ENCODE measurements at places on chromosomes 5 and 9.

DNA sequence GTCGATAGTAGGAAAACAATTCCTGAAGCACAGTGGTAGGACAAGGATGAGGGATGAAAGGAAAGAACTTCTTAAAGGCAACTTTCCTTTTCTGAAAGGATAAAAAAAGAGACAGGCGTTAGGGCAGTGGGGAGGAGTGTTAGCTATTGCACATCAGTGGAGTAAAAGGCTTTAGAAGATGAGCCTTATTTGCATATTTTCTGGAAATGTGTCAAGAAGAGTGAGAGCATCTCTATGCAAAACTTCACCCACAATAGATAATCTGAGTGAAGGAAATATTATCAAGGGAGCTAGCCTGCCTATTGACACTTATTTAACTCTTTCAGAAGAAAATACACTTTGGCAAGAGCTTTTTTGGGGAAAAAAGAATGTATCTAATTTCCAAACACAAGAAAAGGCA lies 151.6 kb downstream of the MACIR start:
- no peak for DNase-seq

DNA sequence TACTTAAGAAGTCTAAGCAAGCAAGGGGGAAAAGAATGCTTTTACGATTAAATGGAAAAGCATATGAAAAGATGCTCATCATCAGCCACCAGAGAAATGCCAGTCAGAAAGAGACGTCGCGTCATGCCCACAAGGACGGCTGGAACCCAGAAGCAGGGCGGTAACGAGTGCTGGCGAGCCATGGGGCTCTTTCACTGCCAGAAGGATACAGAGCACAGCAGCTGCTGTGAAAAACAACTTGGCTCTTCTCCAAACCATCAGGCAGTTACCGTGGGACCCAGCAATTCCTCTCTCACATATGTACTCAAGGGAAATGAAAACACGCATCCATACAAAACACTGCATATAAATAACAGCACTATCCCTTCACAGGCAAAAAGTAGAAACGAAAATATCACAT lies 95.5 kb downstream of the CAMSAP1 start:
- no peak for DNase-seq

- no peak for DNase-seq
Measured at GRCh38 chr9:72312386-72312987, 52.5 kb downstream of the ZFAND5 start.

- peak; percentile 80 for DNase-seq
Measured at GRCh38 chr9:130053504-130054324, at the start of gene GPR107. GPR107 (plus strand) TSS chr9:130053906; CDS start chr9:130053933, 27 bp downstream.

GRCh38 chr9:19085295-19085694 lies 17.4 kb downstream of the HAUS6 start:
- peak; percentile 76 for DNase-seq

DNA sequence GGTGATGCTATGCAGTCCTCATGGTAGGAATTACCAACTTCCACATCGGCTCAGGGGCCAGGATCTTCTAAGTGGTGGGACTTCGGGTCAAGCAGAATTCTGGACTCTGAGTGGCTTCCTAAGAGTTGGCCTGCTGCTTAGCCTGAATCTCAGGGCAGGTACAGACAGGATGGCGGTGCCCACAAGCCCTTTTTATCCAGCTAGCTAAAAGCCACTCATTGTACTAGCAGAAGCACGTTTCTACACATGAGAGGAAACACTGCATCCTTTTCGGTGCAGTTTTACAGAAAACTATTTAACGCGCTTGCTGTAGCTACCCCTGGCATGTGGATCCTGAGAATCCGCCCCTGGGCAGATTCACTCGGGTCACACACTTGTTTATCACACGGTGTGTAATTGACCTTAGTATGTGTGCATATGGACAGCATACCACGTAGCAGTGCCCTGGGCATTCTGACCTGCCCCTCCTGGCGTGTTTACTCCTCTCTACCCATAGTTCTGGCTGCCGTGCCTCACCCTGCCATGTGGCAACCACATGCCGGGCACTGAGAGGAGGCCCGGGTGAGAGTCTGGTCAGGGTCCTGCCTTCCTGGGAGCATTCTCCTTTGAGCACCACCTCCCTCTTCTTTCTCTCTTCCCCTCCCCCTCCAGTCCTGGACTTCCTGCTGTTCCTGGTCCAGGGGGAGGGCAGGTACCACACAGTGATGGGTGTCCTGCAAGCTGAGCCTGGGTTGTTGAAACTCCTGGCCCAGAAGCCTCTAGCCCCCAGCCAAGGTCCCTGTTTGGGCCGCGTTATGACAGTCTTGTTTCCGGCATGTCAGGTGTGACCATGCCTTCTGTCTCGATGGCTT lies 65.9 kb downstream of the DAB2IP start:
- DNase-seq = no peak

DNA sequence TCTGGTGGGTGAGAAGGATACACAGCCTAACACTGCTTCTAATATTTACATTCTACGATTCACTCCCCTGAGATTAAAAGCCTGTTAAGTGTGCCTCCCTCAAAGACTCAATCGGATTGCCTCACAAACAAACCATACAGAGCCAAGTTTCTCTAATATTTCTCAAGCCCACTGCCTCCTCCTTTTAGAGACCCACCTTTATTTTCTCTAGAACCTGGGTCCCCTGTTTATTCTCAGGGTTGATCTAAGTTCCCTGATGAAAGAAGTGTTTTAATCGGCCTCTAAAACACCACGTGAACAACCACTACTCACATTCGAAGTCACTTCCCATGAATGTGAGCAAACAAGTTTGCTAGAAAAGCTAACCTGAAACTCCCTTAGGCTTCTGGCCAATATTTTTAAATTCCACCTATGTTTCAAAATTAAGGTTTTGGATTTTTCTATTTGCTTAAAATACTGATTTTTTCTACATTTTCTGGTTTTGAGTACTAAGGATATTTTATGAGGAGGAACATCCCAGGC lies 76.5 kb downstream of the GLIS3 start:
- no peak for DNase-seq

DNA sequence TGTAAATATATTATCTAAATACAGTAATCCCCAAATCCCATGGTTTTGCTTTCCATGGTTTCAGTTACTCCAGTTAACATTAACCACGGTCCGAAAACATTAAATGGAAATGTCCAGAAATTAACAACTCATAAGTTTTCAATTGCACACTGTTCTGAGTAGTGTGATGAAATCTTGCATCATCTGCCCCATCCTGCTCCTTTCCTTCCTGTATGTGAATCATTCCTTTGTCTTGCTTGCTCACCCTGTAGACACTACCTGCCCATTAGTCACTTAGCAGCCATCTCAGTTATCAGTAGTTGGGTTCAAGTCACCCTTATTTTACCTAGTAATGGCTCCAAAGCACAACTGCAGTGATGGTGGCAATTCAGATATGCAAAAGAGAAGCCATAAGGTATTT lies 1568.5 kb upstream of the WWC1 start:
- DNase-seq = no peak

DNA sequence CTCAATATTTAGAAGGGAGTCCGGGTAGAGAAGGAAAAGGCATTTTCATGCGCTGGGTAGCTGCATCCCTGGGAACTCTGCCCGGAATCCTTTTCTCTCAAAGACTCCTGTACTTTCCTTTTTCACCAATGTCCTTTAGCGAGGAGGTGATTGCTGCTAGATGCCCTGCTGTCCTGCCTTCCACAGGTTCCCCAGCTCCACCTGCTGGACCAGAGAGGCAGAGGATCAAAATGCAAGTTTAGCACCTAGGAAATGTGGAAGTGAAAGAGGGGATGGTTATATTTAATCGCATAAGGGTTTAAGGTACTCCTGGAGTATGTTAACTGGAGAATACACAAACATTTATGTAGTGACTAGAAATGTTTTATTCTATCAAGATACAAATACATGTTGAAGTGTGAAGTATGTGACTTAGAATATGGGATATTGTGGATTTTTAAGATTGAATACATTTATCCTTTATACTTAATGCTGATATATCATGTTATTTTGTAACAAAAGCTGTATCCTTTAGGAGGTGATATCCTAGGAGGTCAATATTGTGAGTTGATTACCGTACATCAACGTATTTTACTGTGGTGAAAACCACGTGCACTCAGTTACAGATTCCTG lies 145.7 kb downstream of the ARHGAP26 start:
- peak; percentile 47 for DNase-seq

GRCh38 chr5:1156033-1156753 lies 44.3 kb upstream of the SLC12A7 start:
- DNase-seq = no peak

- DNase-seq = no peak
Measured at GRCh38 chr5:133878236-133878555, 90.2 kb downstream of the C5orf15 start.

DNA sequence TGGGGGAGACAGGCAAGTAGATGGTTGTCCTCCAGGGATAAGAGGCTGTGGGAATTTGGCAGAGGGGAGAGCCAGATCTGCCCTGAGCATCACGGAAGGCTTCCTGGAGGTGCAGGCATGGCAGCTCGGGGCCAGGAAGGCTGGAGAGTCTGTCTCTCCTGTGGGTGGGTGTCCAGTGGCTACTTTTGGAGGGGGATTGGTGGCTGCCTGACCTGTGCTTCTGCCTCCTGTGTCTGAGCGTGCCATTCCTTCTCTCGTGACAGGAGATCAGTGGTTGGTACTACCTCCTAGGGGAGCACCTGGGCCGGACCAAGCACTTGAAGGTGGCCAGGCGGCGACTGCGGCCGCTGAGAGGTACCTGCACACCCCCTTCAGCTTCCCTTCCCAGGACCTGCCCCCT lies 33.5 kb downstream of the RGS3 start:
- DNase-seq = no peak

GRCh38 chr9:35517552-35518224 lies 27.8 kb downstream of the RUSC2 start:
- no peak for DNase-seq

DNA sequence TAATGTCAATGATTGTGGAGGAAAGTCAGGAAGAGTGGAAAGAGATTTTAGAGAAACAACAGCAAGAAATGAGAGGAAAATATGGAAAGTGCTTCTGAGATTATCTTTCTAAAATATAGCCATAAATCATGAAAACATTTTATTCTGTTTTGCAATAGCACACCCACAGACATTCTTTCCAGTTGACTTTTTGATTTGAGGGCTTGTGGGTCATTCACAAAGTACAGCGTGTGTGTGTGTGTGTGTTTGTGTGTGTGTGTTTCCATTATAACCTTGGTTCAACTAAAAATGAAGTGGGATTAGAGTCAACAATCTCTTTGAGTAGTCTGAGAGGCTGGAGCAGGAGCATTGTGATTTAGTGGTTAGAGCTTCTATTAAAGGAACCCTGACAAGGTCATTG lies 116.6 kb upstream of the GAS1 start:
- no peak for DNase-seq

GRCh38 chr9:93436655-93437407 lies 14.7 kb upstream of the FAM120A start:
- no peak for DNase-seq

GRCh38 chr9:124124729-124125650 lies 113.4 kb downstream of the LHX2 start:
- no peak for DNase-seq

GRCh38 chr5:112485934-112486355 lies 66.9 kb upstream of the EPB41L4A start:
- DNase-seq = peak; percentile 7

DNA sequence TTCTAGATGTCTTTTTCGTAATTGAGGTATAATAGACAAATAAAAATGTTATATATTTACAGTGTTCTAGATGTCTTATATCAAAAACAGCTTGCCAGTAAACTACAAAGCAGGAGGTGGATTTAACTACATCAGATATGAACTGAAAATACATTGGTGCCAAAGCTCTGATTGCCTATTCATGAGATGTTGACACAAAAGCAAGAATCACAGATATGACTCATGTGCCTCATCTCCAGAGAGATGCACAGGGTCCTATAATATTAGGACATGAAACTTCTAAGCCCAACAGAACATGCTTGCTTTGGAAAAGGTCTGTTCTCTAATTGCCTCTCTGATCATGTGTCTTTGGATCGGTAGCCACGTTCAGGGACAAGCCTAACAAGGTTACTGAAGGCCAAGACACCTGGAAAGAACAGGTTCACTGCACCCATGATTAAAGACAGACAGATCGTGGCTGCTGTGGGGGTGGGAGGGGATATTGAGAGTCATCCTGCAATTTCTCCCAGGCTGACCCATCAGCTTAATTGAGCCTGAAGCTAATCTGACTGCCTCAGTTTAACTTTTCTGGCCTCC lies 16.8 kb downstream of the ABCA1 start:
- DNase-seq = no peak

- no peak for DNase-seq
Measured at GRCh38 chr9:124790801-124791505, 14.0 kb downstream of the OLFML2A start.

DNA sequence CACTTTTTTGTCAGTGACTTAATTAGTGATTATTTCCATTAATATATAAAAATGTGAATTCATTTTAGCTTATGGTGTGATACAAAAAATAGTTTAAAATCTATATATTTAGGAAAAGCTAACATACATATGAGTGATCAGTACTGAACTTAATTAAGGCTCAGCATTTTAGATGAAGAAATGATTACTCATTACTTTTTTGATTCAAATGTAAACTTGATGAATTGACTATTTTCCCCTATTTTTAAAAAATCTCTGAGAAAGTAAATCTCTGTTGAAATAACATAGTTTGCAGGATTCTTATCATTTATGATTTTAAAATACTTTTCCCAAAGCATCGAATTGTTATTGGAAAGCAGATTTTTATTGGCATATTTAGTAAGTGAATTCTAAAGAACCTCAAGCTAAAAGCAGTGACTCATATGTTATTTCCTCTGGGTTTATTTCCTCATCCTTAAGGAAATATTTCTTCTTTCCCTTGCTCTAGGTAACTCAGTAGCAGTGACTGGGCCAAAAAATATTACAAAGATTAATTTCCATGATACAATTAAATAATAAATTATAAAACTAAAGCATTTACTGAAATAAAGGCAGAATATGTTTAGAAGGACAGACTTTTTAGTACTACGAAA lies 290.6 kb downstream of the FER start:
- no peak for DNase-seq

DNA sequence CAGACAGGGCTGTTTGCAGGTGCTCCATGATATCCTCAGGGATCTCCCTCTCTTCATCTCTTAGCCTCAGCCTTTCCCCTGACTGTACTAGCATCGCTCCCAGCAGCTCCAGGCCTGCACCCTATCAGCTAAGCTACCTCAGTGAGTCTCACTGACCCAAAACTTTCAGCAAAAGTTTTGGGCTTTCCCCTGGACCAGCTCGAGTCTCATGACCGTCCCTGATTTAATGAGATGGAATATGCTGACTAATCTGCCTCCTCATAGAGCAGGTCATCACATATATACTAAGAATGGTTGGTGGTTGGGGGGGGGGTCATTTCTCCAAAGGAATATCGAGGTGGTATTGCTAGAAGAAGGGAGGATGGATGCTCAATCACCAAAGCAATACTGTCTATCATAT lies 151.5 kb downstream of the NR3C1 start:
- no peak for DNase-seq
